Gastroesophageal sphincter (tissue), 4 donors: ENCODE measurements at places on chromosomes 16 and 17. TPM values are rescaled to one million over a fixed set of nuclear protein-coding genes. Genes with fewer than 3 reads are reported as not detected.
A peak's percentile ranks its signal among the peaks of the same experiment; 100 is the strongest.

- no peaks in the 10 kb centered on the region for H3K36me3 ChIP-seq
- H3K4me3 ChIP-seq = no peak overlapping the region
- H3K4me1 ChIP-seq = peaks cover 100% of the 10 kb centered on the region
- no peak for ATAC-seq
- H3K27ac ChIP-seq = peak overlapping the region; percentile 91
- H3K27me3 ChIP-seq = no peaks in the 10 kb centered on the region
Observed at GRCh38 chr17:77420095-77420803, 279.5 kb downstream of the SEC14L1 start.

- H3K36me3 ChIP-seq = no peaks in the 10 kb centered on the region
- H3K27me3 ChIP-seq = no peaks in the 10 kb centered on the region
- H3K4me1 ChIP-seq = no peaks in the 10 kb centered on the region
- H3K4me3 ChIP-seq = no peak overlapping the region
Observed at GRCh38 chr17:65278820-65279184, 141.6 kb downstream of the RGS9 start.

GRCh38 chr16:74053312-74053711, 243.3 kb upstream of the PSMD7 start:
- ATAC-seq = no peak
- H3K4me3 ChIP-seq = no peak overlapping the region
- H3K27me3 ChIP-seq = peaks cover 8% of the 10 kb centered on the region
- no peaks in the 10 kb centered on the region for H3K36me3 ChIP-seq
- no peaks in the 10 kb centered on the region for H3K4me1 ChIP-seq

DNA sequence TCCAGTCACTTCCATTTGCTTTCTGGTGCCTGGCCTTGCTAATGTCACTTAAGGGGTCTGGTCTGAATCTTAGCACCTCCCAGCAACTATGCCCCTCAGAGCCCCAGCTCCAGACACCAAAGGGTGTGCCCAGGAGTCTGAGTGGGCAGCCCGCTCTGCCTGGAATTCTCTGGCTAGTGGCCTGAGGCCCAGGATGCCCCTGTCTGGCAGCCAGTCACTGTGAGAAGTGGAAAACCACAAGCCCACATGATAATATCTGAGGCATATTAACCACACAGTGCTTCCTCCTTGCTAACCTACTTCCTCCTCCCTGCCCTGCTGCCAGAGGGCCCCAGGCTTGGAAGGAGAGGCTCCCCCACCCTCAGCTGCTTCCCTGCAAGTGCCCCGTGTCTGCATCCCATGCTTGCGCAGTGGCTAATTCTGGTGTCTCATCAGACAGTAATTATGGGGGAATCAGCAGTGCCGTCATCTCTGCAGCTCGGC, 14.0 kb downstream of the SRCIN1 start:
- no peaks in the 10 kb centered on the region for H3K4me1 ChIP-seq
- no peak overlapping the region for H3K27ac ChIP-seq
- H3K4me3 ChIP-seq = no peak overlapping the region
- H3K36me3 ChIP-seq = no peaks in the 10 kb centered on the region

KRTAP1-1 gene
- total RNA-seq = not detected

DNA sequence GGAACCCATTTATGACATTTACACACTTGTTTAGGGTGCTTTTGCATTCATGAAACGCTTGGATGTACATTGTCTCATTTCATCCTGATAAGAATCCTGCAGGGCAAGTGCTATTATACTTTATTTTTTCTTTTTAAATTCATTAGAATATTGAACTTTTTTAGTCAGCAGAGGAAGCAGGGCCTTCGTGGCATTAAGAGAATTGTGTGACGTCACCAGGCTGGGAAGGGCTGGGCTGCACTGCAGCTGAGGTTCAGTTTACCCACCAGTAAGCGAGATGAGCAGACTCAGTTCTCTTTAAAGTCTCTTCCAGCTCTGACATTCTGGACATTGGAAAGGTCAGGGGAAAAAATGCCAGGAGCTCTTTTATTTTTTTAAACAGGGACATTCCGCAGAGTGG, 159.0 kb downstream of the MRM1 start:
- H3K27ac ChIP-seq = no peak overlapping the region
- H3K27me3 ChIP-seq = peaks cover 61% of the 10 kb centered on the region
- H3K36me3 ChIP-seq = no peaks in the 10 kb centered on the region
- no peak for ATAC-seq

- H3K36me3 ChIP-seq = no peaks in the 10 kb centered on the region
- no peaks in the 10 kb centered on the region for H3K27me3 ChIP-seq
- no peaks in the 10 kb centered on the region for H3K4me1 ChIP-seq
- peak overlapping the region; percentile 74 for H3K27ac ChIP-seq
- peak overlapping the region; percentile 93 for H3K4me3 ChIP-seq
Observed at GRCh38 chr17:6639586-6640535, 650 bp downstream of the KIAA0753 start.

DNA sequence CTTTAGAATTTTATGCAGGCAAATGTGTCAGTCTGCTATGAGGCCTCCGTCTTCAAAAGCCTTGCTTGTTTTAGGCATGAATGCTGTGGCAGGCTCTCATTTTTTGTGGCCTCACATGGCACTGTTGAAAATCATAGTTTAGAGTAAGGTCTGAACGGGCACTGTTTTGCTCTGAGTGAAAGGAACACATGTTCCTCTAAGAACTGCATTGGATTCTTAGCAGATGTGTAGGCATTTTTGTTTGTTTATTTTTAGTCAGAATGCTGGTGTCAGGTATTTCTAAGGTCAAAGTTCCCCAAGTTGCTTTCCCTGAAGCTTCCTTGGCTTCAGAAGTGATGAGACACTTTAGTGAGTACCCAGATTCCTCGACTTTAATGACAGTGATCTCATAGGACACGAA, 173.7 kb downstream of the HS3ST3B1 start:
- H3K36me3 ChIP-seq = no peaks in the 10 kb centered on the region
- H3K27me3 ChIP-seq = peaks cover 3% of the 10 kb centered on the region
- no peak overlapping the region for H3K27ac ChIP-seq
- ATAC-seq = no peak
- no peaks in the 10 kb centered on the region for H3K4me1 ChIP-seq
- no peak overlapping the region for H3K4me3 ChIP-seq

- ATAC-seq = no peak
- H3K4me3 ChIP-seq = no peak overlapping the region
- no peak overlapping the region for H3K27ac ChIP-seq
- H3K36me3 ChIP-seq = no peaks in the 10 kb centered on the region
Observed at GRCh38 chr16:7303660-7304200, 28.9 kb upstream of the RBFOX1 start.

NTN1 gene
- total RNA-seq = 95.6 TPM

- ATAC-seq = no peak
- H3K36me3 ChIP-seq = peaks cover 86% of the 10 kb centered on the region
- H3K27ac ChIP-seq = no peak overlapping the region
- H3K4me3 ChIP-seq = no peak overlapping the region
Observed at GRCh38 chr17:30482555-30482954, 5.3 kb downstream of the GOSR1 start.
